ENCODE measurements at places on chromosomes 3 and 15.

DNA sequence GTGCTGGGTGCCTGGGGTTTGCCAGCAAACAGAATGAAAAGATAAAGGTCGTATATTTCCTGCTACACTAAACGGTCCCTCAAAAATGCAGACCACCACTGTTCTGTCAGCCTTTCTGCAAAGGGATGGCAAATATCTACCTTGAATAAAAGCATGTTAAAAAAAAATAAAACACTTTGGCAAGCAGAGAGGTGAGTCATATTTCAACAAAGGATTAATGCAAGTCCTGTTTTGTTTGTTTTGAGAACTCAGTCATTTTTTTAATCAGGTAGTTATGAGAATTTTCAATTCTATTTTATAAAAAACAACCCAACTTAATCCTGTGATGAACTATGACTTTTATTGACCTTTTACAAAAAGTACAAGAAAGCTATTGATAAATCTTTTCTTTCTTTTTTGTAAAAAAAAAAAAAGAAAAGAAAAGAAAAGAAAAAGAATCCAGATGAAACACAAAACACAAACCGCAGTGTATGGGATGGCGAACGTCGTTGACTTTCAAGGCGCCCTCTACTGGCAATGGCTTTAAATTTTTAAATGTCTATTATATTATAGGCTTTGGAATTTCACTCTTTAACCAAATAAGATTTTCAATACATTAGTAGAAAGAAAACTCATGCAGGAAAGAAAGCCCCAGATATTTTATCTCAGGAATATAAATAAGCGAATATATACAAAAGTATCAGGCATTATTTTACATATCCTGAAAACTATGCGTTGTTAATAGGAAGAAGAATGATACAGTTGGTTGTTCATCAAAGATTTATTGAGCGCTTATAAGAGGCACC lies 87.8 kb downstream of the NCEH1 start:
- no peak for DNase-seq

GRCh38 chr3:117630885-117631284 lies 921.3 kb downstream of the TUSC7 start:
- DNase-seq: no peak

GRCh38 chr3:152870027-152870426 lies 35.1 kb downstream of the P2RY1 start:
- no peak for DNase-seq

GRCh38 chr3:139774560-139775302 lies 97.0 kb upstream of the NMNAT3 start:
- no peak for DNase-seq

DNA sequence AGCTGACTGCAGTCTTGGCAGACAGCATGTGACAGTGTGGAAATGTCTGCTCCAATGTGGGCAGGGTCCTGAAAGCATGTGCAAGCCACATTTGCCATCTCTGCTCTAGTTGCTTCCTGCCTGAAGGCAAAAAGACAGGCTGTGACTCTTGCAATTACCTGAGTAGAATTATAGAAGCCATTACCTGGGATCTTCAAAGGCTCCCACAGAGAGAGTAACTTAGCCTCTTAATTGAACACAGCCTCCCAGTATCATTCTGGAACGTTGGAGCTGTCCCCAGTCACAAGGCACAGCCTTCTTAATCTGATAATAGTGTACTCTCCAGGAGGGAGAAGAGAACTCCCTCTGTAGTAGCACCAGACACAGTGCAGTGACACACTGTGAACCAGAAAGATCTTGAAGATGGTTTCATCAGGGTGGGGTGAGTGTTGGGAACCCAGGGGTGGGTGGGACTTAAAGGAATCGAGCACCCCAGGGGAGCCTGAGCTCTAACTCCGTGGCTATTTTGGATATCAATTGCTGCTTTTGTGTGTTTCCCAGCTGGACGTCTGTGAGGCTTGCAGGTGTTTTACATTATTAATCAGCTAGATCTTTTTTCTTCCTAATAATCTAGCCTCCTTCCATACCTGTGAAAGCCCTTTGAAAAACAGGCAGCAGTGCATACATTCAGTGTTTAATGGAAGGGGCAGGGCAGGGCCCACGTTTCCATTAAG lies 40.6 kb upstream of the GLCE start:
- DNase-seq: no peak

DNA sequence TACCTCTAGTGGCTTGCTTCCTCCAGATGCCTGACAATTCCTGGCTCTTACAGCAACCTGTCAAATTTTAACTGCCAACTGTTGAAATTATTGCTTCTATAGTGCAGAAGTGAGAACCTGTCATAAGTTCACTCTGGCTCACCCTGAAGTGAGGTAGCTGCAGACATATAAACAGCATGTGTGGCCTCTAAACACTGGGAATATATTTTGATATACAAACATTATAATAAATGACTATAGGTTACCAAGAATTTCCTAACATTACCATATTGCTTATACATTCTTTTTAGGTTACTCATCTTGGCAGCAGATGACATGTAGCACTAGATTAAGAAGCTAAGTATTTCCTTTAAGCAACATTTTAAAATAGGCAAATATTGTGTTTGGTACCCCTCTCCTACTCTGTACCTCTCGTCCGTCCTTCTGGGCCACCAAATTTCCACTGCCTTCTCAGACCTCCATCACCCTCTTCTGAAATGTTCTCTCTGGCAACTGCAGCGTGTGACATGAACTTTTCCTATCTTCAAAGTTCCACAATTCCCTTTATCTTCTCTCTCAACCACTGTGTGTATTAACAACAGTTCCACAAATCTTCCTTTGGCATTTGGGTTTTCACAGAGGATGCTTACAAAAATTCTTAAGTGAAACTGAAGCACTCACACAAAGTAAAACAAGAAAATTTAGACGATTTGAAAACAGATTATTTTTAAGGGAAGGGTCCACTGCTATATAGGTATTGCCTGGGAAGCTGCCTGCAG lies 15.3 kb upstream of the XXYLT1 start:
- DNase-seq: no peak

DNA sequence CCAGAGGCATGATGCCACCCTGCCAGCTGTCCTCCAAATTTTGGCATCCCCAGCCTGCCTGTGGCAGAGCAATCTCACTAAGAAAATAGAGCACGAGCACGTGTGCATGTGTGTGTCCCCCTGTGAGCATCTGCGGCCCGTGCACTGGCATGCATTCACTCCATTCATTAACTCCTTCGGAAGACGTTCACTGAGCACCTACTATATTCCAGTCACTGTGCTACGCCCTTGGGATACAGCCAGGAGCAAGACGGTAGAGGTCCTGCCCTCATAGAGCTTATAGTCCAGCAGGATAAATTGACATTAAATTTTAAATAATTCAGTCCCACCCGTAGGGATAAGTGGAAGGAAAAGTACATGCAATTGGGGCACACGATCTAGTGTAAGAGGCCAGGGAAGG lies 40.0 kb upstream of the HES1 start:
- no peak for DNase-seq

- no peak for DNase-seq
Observed at GRCh38 chr15:44710236-44711095, 657 bp downstream of the PATL2 start.

DNA sequence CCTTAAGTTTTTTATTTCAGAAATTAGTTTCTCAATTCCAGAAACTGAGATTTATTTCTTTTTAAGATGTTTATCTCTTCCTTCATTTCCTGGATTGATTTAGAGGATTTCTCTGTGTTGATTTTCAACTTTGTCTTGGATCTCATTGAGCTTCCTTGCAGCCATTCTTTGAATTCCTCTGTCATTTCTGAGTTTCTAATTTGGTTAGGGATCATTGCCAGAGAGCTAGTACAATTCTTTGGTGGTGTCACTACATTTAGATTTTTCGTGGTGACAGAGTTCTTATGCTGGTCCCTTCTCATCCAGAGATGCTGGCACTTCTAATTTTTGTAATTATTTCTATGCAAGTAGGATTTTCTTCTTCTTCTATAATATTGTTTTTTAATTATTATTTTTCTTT lies 691.1 kb upstream of the NAALADL2 start:
- DNase-seq: no peak

DNA sequence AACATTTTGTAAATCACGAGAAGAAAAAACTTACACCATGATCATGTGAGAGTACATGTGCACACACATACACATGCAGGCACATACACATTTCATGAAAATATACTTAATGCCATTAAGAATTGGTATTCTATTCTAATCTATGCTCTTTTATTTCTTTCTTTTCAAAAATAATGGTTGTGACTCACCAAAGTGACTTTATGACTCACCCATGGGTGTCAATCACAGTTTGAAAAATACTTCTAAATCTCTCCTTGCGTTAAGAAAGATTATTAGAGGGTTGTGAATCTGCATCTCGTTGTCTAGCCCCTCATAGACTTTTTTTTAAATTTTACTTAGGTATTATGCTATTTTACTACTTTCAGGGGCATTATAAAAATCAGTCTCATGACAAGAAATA lies 254.2 kb downstream of the TUSC7 start:
- DNase-seq: no peak

DNA sequence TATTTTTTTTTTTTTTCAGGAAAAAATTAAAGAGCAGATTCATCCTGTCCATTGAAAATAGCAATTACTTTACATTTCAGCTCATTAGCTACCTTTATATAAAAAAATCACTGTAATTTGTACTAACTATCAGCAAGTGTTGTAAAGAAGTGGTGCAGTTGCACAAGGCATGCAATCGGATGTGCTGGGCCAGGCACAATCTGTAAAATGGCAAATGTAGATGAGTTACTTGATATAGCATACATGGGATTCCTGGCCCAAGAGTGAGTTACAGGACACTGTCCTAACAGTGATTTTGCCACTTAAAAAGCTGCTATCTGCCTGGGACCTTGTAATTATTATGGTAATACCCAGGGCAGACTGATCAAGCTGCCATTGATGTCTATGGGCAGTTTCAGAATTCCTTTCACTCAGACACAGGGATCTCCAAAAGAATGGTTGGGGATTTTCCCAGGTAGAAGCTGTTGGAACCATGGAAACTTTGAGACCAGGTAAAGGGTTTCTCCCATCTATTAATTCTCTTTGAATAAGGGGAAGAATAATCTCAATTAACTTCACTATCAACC lies 182.2 kb upstream of the ICE2 start:
- DNase-seq: no peak

- DNase-seq: no peak
Observed at GRCh38 chr15:74453925-74454763, 6.8 kb downstream of the UBL7 start.

DNA sequence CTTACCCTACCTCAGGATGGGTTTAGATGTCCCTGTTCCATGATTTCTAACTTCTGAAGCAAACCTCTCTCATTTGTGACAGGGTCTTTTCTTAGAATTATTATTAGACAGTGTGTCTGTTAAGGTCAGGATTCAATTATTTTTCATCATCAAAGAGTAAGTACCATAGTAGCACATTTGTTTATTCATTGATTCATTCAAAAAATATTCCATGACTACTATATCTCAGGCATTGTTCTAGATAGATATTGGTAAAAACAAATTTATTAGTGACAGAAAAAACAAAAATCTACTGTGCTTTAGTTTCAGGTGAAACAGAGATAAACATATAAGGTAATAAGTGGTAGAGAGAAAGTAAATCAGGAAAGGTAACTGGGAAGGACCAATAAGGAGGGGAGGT lies 3.5 kb upstream of the PLOD2 start:
- no peak for DNase-seq

DNA sequence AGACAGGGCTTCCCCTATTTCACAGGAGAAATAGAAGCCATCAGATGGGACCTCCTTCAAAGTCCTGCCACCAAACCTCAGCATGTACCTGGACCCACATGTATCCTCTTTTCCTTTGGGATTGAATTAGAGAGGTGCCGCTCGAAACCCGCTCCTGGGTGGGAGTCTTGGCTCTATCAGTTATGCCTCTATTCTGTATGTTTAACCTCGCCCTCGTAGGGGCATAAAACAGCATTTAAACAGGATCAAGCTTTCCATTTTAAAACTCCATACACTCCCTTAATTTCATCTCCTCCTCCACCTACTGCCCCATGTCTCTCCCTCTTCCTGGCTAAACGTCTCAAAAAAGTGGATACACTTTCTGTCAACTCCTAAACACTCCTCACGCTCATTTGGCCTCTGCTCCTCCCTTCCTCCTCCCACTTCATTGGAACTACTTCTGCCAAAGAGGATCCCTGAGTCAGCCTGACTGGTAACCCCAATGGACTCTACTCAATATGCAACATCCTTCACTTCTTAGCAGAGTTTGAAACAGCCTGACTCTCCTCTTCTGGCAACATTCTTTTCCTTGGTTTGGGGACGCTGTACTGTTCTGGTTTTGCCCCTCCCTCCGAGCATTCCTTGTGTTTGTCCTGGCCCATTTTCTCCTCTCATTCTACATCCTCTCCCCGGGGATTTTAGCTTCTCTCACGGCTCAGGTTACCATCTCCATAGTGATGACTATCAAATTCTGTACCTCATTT lies 23.0 kb upstream of the MUC20 start:
- no peak for DNase-seq

DNA sequence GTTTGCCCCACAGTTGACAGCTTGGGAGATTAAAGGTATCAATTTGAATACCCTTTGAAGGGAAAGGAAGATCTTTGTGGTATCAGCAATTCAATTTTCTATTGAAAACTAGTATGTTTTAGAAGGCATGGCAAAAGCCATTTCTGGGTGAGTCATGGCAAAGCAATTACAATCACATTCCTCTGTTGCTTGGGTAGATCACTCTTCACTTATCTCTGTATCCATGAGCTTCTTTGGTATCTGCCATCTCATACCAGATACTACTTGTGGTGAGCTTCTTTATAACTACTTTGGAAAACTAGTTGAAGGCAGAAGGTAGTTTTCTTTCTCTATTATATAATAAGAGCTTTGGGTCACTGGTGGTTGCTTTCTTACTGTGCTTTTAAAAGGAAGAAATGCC lies 28.3 kb upstream of the LSAMP start:
- DNase-seq: no peak

GRCh38 chr3:138477801-138478200 lies 43.4 kb downstream of the ESYT3 start:
- no peak for DNase-seq

DNA sequence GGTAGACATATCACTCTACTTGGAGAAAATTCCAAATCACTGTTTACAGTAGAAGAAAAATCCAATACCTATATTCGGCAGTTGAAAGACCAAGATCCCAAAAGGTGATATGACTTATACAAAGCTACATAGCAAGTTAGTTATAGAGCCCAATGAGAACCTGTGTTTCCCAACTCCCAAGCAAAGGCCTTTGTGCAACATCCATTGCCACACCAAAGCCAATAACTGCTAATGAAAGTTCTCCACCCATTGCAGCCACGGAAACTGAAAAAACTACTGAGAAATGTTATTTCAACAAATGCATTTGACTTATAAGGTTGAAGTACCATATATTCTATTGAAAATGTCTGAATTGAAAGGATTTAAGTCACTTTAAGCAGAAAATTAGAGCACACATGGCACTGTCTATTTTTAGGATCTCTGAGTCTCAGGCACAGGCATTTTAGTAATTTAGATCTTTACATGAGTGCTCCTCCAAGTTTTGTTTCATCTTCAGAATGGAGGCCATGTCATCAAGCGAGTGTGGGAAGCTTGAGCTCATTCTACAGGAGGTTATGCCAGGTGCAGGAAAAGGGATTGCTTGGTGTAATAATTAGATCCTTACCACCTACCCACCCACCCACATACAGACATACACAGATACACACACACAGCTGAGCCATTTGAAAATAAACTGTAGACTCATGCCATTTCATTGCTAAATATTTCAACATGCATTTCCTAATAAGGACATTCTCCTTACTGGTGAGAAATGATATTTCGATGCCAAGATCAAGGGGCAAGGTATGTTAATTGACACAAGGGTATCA lies 19.7 kb upstream of the ANO10 start:
- no peak for DNase-seq

GRCh38 chr3:4546346-4547178 lies 53.4 kb downstream of the ITPR1 start:
- DNase-seq: no peak

GRCh38 chr15:59176653-59177316 lies 29.9 kb upstream of the LDHAL6B start:
- no peak for DNase-seq
